ENCODE measurements at places on chromosomes 3 and 15. TPM values are rescaled to one million over a fixed set of nuclear protein-coding genes. Genes with fewer than 3 reads are reported as not detected.

Gene GHRL
- 5.1 TPM for total RNA-seq

Gene ZNF501
- total RNA-seq: 2.0 TPM

GRCh38 chr3:194976049-194976451 lies 290.4 kb downstream of the FAM43A start:
- H3K4me1 ChIP-seq: no peaks in the 10 kb centered on the region
- H3K27ac ChIP-seq: no peak overlapping the region
- no peak overlapping the region for H3K4me3 ChIP-seq

DNA sequence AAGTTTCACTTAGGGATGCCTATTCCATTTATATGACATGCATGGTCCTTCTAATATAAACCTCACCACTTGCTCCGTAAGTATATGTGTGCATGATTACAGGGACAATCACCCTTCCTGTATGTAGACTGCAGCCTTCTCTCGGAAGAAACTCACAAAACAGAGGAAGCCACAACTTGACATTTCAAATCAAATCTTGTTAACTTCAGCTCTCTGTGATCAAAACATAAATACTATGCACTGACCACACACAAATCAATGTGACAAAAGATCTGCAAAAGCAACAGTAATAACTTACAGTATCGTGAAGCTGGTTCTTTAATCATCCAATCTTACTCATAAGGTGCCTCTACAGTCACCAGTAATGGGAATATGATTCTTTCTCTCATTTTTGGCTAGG lies 50.2 kb downstream of the FHIT start:
- H3K27ac ChIP-seq: no peak overlapping the region
- DNase-seq: no peak
- H3K36me3 ChIP-seq: no peaks in the 10 kb centered on the region
- no peaks in the 10 kb centered on the region for H3K27me3 ChIP-seq
- no peaks in the 10 kb centered on the region for H3K4me1 ChIP-seq

DNA sequence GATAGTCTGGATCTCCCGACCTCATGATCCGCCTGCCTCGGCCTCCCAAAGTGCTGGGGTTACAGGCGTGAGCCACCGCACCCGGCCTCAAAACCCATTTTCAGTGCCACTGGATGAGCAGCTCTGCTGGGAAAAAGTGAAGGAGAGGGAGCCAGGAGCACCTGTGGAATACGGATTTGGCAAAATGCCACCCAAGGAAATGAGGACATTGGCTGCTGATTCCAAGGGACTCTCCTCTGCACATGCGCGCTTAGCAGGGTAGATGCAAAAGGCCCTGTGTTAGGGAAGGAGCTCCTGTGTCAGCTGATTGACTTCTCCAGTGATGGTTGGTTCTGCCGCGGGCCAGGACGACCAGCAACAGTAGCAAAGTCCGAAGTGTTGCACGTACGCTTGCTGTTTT lies 43.4 kb upstream of the IGF1R start:
- peak; percentile 95 for DNase-seq
- no peaks in the 10 kb centered on the region for H3K36me3 ChIP-seq
- H3K4me1 ChIP-seq: no peaks in the 10 kb centered on the region
- no peak overlapping the region for H3K4me3 ChIP-seq

- no peak overlapping the region for H3K27ac ChIP-seq
- no peak for DNase-seq
- no peak overlapping the region for H3K4me3 ChIP-seq
- H3K36me3 ChIP-seq: no peaks in the 10 kb centered on the region
Observed at GRCh38 chr15:60589253-60589652, 110.3 kb upstream of the ICE2 start.

- no peaks in the 10 kb centered on the region for H3K4me1 ChIP-seq
- H3K27me3 ChIP-seq: no peaks in the 10 kb centered on the region
- no peak overlapping the region for H3K4me3 ChIP-seq
- H3K36me3 ChIP-seq: no peaks in the 10 kb centered on the region
Observed at GRCh38 chr3:26353097-26353496, 269.5 kb upstream of the LRRC3B start.
